AG09319 (cell line): ENCODE measurements at places on chromosomes 12 and 14.

GRCh38 chr12:96045566-96045965, 10.2 kb upstream of the LTA4H start:
- DNase-seq = no peak

- no peak for DNase-seq
Measured at GRCh38 chr14:64190974-64191502, 103.1 kb downstream of the ESR2 start.

- no peak for DNase-seq
Measured at GRCh38 chr12:9792185-9792900, 31.6 kb upstream of the CD69 start.

DNA sequence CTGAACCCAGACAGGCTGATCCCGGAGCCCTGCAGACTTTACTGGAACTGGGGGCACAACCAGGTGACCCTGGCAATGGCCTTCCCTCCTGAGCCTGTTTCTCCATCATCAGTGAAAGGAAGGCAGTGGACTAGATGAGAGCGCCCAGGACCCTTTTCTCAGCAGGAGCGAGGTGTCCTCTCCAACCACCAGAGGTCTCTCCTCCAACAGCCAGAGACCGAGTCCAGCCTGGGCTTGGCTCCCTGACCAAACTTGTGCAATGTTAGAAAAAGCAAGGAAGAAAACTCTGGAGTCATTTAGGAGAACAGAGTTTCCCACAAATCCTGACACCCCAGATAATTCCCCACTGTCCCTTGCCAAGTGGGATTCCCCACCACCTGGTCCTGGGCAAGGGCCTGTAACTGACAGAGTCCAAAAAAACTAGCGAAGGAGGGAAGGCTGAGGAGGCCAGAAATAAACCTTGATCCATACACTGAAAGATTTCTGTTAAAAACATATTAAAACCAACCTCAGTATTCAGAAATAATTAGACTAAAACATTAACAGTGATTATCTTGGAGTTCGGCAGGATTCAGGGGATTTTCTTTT, 9.0 kb downstream of the RPS6KL1 start:
- DNase-seq = peak; percentile 56

DNA sequence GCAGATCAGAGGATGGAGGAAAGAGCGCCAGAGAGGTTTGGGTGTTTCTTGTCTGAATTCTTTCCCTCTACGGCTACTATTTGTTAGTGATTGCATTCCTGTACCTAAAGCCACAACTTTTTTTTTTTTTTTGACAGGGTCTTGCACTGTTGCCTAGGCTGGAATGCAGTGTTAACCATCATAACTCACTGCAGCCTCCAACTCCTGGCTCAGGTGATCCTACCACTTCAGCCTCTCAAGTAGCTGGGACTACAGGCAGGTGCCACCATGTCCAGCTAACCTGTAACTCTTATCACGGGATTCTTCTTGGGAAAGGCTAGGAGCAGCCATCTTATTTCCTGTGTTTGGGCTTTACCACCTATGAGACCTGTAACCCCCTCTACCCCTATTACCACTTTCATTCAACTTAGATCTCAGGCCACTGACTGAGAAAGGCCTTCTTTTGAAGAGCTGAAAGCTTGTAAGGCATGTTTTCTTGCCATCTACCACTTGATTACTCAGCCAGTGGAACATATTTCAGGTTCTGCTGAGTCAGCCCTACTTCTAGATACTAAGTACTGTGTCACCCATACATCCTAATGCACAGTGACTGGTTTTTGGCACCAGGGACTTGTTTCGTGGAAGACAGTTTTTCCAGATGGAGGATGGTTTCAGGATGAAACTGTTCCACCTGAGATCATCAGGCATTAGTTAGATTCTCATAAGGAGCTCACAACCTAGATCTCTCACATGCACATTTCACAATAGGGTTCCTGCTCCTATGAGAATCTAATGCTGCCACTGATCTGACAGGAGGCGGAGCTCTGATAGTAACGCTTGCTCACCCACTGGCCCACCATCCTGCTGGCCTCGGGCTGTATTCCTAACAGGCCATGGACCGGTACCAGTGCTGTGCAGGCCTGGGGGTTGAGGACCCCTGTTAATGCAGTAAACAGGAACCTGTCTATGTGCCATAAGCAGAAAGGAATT, 6.9 kb downstream of the VEZT start:
- no peak for DNase-seq

DNA sequence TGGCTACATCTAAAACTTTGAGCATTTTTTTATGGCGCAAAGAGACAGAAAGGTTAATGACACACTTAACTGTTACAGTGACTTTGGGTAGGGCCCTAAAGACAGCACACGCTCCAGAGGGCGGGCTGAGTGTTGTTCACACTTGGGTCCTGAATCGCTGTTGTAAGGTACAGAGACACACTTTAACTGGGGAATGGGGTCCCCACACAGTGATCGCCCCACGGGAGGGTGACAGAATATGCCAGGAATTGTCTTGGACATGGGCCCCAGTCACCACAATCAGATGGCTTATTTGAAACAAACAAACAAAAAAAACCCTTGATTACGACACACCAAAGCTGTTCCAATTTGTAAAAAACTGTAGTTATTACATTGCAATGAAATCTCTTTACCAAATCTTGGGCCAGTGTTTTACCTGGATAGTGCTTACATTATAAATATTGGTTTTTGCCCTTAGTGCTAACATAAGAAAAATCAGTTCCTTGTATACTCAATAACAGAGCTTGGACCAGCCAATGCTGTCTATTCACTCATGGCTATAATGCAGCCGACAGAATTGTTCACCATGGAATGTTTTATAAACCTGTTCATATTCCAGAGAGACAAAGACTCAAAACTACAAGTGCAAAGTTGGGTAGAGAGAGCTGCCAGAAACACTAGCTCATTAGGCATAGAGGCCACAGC, 28.3 kb downstream of the KCTD10 start:
- DNase-seq = no peak

- no peak for DNase-seq
Measured at GRCh38 chr12:5614256-5614655, 182.3 kb downstream of the NTF3 start.

- no peak for DNase-seq
Measured at GRCh38 chr12:59446116-59446515, 149.7 kb upstream of the SLC16A7 start.

- DNase-seq = no peak
Measured at GRCh38 chr12:28489246-28489645, 299.0 kb downstream of the CCDC91 start.

DNA sequence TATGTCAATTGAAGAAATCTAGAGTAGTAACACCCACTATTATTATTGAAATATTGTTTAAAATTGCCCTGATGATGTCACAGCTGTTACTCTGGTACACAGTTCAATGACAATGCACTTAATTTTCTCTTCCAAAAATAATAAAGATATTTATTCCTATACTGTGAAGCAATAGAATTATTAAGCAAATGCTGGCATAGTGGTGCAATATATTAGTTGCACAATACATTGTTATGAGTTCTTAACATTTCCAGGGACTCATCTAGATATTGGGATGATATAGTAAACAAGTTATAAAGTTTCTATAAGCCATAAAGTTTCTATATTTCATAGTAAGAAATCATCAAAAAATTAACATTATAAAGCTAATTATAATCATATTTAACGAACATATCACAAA, 897.8 kb downstream of the LRFN5 start:
- no peak for DNase-seq

DNA sequence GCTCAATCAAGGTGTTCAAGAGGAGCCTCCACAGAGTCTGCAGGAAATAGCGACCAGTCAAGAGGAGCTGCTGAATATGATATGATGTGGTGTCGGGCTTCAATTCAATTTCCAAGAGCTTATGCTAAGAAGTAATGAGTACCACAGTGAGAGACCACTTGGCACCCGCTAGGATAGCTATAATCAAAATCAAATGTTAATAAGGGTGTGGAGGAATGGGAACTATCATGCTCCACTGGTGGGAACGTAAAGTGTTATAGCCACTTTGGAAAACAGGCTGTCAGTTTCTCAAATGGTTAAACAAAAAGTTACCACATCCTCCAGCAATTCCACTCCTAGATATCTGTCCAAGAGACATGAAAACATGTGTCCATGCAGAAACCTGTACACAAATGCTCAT, 6.7 kb downstream of the POLR3B start:
- DNase-seq = no peak

DNA sequence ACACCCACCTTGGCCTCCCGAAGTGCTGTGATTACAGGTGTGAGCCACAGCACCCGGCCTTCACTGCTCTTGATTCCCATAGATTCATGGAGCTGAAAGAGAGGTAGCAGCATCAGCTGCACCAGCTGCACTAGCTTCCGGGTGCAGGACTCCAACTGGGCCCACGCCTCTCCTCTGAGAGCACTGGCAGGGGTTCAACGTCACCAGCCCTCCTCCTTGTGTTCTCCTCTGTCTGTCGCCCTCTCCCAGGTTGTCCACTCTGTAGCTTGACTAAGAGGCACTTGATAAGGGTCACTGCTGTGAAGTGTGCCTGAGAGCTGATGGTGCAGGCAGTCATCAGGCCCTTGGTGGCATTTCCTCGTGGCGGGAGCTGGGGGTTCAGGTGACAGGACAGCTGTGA, 28.3 kb downstream of the MLXIP start:
- no peak for DNase-seq

GRCh38 chr14:81406863-81407262, 6.7 kb upstream of the STON2 start:
- DNase-seq = no peak

DNA sequence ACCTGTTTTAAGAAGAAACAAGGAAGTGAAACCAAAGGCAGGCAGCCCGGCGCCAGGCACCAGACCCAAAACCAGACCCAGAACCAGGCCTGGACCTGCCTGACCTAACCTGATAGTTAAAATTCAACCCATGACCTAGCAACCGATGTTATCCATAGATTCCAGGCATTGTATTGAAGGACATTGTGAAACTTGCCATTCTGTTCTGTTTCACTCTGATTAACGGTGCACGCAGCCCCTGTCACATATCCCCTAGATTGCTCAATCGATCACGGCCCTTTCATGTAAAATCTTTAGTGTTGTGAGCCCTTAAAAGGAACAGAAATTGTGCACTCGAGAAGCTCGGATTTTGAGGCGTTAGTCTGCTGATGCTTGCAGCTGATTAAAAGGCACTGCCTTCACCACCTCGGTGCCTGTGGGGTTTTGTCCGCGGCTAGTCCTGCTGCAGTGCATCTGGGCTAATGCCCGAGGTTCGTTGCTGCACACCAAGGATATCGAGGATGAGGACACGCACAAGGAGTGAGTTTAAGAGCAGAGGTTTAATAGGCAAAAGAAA, 262.5 kb upstream of the TMEM132C start:
- DNase-seq = no peak

DNA sequence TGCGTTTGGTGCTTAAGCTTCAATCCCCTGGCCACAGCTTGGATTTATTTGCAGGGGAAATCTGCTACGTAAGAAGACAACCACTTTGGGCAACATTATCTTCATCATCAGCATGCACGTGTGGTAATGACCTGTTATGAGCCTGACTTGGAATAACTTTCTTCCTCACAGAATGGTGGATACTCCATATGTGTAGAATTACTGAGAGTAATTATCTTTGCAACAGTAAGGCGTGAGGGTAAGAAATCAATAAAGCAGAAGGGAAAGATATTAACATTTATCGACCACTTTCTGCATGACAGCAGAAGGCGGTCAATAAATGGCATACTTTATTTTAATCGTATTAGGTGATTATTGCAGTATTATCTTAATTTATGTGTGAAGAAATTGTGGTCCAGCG, 152.7 kb downstream of the RGS6 start:
- DNase-seq = no peak

DNA sequence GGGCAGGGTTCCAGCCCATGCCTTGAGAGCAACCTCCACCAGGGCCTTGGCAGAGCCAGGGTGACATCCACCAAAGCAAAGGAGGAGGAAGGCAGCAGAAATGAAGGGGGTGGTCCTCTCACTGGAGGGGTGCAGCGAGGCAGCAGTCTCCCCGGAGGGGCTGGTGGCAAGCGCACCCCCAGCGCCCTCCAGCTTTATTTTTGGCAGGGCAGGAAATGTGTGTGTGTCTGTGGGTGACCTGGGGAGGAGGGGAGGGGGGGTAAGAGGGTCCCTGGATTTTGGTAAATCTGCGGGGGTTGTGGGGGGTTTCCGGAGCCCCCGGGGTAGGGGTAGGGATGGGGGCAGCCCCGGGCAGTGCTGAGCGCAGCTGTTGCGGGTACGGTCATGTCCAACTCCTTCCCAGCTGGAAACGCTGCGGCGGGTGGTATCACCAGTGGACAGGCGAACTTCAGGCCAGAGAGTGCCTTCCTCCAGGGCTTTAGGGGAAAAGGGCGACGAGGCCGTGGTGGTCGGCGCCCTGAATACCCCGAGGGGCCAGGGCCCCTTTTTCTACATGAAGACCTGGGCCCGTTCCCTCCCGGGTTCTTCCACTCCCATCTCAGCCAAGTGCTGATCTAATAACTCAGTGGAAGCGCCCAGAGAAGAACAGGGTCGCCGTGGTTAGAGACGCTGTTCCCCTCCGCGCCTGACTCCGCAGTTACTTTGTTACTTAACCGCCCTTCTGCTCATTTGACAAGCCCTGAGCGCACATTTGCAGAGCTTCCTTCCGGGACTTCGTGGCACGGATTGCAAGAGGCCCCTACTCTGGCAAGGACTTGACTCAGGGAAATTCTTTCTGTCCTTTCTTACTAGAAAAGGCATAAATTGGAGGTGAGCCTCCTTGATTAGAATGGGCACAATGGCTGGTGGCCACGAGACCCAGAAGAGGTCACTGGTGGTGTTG, 55.2 kb downstream of the FOS start:
- DNase-seq = no peak

DNA sequence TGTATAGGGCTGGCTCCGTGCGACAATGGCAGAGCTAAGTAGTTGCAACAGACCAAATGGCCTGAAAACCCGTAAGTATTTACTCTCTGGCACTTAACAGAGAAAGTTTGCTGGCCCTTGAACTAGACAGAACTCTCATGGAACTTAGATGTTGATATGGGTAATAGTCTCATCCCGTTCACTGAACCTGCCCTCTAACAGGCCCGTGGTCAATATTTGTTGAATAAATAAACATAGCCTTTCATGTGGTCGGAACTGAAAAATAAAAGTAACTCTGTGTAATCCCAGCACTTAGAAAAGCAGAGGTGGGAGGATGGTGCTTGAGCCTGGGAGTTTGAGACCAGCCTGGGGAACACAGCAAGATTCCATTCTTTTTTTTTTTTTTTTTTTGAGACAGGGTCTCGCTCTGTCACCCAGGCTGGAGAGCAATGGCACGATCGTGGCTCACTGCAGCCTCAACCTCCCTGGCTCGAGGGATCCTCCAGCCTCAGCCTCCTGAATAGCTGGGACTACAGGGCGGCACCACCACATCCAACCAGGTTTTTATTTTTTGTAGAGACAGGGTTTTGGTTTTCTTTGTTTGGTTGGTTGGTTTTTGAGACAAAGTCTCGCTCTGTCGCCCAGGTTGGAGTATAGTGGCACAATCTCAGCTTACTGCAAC, 29.7 kb downstream of the KDM2B start:
- no peak for DNase-seq

DNA sequence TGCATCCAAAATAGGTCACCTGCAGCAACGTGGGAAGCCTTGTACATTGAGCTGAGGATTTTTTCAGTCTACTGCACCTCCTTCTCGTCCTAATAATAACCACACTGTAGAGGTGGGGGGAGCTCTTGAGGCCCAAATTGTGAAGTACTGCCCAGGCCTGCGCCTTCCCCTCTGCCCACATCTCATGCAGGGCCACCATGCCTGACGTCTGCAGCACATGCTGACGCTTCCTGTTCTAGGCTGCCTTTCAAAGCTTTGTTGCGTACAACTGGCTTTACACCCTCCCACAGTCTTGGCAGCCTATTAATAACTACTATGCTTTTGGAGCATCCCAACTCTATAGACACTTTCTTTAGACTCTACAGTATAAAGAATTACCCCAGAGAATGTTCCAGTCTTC, 26.5 kb upstream of the TTC7B start:
- DNase-seq = no peak
